ENCODE measurements at places on chromosomes 6 and 20.
A peak's percentile ranks its signal among the peaks of the same experiment; 100 is the strongest.

DNA sequence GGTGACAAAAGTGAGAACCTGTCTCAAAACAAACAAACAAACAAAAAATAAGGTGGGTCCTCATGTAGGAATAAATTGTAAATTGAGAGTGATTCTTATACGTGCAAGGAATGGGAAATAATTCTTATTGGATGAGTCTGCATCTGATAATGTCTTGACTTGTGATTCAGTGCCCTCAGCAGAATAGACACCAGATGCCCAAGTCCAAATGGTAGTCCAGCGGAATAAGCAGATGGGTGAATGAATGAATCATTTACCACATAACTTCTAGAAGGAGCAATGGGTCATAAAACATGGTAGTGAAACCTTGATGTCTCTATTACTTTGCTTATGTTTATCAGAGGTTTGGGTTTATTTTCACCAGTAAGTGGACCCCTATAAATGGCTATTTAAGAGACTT is 747.7 kb downstream of the PHF3 start:
- DNase-seq, result no peak

GRCh38 chr20:33333616-33334015 is 50.6 kb downstream of the BPIFB1 start:
- DNase-seq, result no peak

- DNase-seq, result no peak
Measured at GRCh38 chr20:38880952-38881735, 45.1 kb upstream of the FAM83D start.

DNA sequence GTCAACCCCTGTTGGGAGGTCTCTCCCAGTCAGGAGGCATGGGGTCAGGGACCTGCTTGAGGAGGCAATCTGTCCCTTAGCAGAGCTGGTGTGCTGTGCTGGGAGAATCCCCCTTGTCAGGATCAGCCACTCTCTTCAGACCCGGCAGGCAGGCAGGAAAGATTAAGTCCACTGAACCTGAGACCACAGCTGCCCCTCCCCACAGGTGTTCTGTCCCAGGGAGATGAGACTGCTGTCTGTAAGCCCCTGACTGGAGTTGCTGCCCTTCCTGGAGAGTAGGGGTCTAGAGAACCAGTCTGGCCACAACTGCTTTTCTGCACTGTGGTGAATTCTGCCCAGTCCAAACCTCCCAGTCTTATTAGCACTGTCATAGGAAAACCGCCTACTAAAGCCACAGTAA is 677.8 kb upstream of the POU3F2 start:
- DNase-seq, result no peak

- no peak for DNase-seq
Measured at GRCh38 chr20:58889798-58890517, 37.4 kb downstream of the GNAS start.

DNA sequence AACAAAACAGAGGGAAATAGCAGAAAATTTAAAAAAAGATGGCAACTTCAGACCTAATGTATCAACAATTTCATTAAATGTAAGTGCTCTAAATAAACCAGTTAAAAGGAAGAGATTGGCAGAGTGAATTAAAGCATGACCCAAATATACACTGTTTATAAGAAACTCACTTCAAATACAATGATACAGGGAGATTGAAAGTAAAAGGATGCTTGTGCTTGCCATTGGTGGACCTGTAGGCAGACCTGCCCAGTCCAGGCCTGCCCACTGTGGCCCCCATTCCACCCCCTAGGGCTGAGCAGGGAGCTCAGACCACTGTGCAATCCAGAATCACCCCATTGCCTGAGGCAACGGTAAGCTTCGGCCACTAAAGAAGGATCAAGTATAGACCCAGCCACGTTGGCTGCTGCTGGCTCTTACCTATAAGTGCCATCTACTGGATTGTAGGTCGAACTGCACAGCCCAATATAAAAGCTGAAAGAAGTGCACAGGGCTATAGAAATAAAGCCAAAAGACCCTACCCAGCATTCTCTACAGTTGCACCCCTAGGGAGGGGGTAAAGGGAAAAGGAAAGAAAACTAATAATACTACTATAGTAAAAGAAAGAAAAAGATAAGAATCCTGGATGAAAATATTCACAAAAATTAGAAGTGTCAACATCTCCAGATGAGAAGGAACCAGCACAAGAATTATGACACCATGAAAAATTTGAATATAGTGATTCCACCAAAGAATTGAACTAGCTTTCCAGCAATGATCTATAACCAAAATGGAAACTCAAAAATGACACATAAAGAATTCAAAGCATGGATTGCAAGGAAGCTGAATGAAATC is 36.1 kb downstream of the PSMB1 start:
- peak; percentile 62 for DNase-seq

DNA sequence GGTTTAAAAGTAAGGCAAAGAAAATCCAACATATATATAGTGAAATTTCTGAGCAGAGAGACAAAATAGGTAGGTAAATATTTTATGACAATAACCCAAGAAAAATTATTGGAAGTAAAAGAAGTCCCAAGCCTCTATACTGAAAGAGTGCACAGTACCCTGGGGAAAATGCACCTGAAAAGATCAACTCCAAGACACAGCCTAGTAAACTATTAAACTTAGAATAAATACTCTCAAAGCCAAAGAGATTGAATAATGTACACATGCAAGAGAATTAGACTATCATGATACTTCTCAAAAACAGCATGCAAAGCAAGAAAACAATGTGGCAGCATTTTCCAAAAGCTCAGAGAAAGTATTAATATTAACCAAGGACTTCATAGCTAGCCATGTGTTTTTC is 676.8 kb upstream of the CHD6 start:
- no peak for DNase-seq

DNA sequence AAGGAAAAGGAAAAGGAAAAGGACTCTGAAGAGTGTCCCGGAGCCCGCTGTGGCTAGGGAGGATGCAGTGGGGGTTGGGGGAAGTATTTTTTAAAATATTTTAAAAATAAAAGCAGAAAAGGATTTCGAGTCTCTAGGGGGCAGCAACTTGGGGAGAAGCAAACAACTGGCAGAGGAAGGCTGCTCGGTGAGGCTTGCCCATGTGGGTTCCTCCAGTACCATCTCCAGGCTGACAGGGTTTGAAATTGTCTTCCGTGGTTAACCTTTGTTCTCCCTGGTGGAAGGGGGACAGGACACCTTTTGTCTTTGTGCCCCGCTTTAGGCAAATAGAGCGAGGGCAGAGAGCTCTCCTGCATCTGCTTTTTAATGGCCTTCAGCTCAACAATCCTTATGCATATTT is 60.4 kb upstream of the SNX9 start:
- no peak for DNase-seq

- peak; percentile 67 for DNase-seq
Measured at GRCh38 chr6:30357678-30358540, 13.0 kb downstream of the RPP21 start.

- no peak for DNase-seq
Measured at GRCh38 chr6:21437581-21437980, 156.0 kb upstream of the SOX4 start.

All from kidney capillary endothelial cell (primary cell).